ENCODE measurements at places on chromosomes 3 and 15.

- no peak for DNase-seq
These were observed 32.6 kb downstream of the APBA2 start for GRCh38 chr15:28918141-28918983.

DNA sequence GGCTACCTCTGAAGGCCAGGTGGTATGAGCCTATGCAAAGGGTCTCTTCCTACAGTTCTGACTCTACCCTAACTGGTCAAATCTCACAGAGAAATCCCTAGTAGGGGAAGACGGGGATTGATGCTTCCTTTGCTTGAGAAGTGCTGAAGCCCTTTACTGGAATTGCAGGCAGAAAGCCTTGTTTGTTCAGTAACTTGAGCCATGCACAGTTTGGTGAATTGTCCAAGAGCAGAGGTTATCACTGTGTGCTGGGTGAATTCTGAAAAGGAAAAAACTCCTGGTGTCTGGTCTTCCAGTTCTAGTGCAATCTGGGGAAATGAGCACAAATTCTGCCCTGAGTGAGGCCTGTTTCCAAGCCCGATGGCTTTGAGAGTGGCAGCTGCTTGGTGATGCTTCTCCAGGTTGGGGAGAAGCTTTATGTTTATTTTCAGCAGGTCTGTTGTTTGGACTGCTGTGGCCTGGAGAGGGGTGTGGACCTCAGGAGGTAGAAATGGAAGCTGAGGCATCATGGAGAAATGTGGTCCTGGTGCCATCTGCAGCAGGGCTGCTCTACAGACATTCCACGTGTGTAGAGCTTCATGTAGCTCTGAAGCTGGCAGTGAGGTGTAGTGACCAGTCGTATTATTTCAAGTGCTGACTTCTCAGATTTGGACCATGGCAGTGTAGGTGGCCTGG, 60.9 kb downstream of the ARNT2 start:
- no peak for DNase-seq

DNA sequence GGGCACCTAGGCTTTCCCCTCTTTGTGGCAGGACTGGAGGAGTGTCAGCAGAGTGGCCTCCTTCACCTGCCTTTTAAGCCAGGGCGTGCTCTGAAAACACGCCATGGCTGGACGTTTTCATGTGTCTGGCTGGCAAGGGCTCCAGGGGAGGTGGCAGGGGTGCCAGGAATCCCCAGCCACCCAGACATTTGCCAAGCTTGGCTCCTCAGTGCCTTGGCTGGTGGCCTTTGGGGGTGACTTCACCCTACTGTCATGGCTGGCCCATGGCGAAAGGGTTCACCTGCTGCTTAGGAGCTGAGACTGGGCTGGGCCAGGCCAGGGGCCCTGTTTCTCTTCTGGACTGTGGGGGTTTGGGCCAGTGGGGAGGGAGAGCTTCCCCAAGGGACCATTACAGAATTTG, 17.6 kb downstream of the KLF13 start:
- no peak for DNase-seq

DNA sequence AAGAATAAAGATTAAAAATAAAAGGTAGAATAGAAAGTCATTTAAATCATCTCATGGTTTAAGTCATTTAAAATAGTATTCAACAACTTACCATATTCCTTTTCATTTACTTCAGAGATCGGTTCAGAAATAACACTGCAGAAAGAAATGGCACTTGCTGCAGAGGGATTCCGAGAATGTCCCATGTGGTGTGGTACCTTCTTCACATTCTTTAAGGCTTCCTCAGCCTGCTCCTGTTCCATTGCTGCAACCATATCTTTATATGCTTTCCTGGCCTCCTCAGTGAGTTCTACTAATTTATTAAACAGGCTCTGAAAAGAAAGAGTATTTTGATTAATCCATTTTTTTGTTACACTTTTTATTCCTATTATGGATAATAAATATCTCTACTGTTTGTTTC, 32.6 kb upstream of the SHC4 start:
- no peak for DNase-seq

DNA sequence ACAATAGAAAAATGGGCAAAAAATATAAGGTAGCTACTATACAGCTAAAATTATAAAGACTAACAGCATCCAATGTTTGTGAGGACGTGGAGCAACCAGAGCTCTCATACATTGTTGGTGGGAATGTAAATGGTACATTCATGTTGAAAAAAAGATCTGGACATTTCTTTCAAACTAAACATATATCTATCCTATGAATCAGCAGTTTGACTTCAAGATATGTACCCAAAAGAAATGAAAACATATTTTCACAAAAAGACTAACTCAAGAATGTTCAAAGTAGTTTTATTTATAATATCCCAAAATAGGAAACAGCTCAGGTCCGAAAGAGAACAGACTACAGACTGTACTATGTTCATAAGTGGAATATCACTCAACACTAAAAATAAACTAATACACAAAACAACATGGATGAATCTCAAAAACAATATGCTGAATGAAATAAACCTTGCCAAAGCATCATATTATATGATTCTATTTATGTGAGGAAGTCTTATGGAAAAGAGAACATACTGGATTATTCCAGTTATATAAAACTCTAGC, 8.8 kb upstream of the TTBK2 start:
- DNase-seq = no peak

DNA sequence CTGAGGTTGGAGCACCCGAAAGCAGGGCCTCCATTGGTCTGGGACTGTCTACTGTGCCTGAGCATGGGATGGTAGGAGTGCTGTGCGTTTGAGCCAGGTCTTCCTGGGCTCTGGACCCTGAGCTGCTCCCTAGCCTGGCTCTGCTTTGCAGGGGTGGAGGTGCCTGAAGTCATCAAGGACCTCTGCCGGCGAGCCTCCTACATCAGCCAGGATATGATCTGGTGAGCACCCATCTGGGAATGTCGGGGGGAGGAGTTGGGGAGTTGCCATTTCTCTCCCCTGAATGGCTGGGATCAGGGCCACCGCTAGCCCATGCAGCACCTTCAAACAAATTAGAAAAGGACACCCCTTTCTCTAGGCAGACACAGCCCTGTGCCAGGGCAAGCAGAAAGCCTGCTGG, 20.7 kb downstream of the DUOX1 start:
- DNase-seq = no peak

DNA sequence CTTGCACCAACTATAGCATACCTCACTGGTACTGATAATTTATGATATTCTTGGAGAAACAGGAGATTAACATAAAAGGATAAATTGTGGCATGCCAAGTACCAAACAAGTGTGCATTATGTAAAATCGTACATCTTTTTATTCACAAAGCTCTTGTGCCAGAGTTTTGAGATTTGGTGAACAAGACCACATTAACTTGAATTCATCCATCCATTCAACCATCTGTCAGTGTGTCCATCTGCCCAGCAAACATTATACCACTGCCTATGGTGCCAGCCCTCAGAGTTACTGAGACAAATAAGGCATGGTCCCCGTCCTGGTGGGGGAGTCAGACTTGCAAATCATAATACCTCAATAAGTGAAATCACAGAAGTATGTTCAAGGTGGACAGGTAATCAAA, 17.0 kb upstream of the NEO1 start:
- no peak for DNase-seq

- no peak for DNase-seq
These were observed 14.8 kb upstream of the HDAC11 start for GRCh38 chr3:13465236-13465873.

DNA sequence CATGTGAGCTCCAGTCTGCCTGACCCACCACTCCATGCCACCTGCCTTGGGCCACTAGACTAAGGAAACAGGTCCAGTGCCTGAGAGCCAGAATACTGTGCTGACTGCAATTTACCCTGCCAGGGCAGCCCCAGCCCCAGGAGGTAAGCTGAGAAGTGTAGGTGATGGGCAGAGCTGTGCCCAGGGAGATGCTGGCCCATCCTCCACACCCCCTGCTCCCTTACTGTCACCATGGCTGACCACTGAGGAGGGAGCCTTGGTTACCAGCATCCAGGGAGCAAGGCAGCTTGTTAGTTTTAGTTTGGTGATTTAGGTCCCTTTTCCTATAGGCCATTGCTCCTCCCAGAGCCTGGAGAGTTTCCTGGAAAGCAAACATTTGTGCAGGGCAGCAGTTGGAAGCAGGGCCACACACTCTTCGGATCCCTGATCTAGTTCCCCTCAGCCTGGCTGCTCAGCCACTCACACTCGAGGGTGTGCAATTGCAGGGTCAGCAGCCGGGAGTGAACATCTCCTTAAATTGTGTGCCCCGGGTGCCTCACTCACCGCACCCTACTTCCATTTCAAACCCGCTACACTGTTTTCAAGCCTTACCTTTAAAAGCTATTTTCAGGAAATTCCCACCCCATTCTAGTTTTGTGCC, 2.0 kb downstream of the GALNT15 start:
- peak; percentile 61 for DNase-seq

- DNase-seq = no peak
These were observed 7.1 kb downstream of the RAD51 start for GRCh38 chr15:40702077-40702476.
